Activated naive CD4-positive, alpha-beta T cell treated with anti-CD3 and anti-CD28 coated beads, Interleukin-2, amount 50 U/mL, for 72 hours (primary cell): ENCODE measurements at places on chromosomes 6 and 20.

DNA sequence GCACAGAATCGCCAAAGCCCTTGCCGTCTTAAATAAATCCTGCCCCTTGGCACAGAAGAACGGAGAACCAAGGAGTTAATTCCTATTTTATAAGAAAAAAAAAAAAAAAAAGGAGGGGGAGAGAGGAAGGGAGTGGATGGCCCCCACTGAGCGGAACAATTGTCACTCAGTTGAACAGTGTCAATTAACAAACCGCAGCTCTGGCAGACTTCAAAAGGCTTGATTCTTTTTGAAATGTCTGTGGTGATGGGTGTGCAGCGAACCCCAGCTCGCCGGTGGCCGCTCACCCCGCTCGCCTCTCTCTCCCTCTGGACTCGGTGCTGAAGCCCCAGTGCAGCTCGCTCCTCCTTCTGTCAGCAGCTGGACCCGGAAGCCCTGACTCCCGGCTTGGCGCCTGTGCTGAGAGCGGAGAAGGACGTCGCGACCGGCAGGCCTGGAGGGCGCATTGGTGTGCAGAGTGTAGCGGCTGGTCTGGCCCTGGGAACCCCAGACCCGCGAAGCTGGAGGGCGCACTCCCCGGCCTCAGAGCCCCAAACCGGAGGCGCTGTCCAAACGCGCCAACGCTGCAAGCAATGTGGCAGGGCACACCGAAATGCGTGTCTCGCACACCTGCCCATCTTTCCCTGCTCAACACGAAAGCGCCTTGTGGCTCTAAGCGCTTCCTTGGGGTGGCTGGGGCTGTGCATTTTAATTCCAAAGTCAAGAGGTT, 3.4 kb downstream of the LINC00237 start:
- DNase-seq = no peak

- no peak for DNase-seq
Measured at GRCh38 chr20:4508773-4509172, 212.9 kb upstream of the PRND start.

- no peak for DNase-seq
Measured at GRCh38 chr20:37586078-37586477, 58.4 kb upstream of the BLCAP start.

DNA sequence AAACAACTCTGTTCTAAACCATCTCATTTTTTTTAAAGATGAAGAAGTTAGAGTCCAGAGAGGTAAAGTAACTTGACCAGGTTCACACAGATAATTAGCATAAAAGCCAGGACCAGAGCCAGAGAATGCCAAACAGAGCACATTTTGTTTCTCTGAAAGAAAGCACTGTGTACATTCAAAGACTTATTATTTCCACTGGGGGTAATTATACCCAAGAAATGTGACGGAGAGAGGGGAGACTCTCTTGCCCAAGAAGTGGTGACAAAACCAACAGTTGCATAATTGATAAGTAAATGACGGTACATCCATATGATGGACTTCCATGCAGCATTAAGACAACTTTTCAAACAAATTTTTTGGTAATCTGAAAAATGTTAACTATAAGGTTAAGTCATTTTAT, 111.6 kb downstream of the RTN4IP1 start:
- no peak for DNase-seq

- no peak for DNase-seq
Measured at GRCh38 chr6:106525882-106526275, 103.4 kb downstream of the RTN4IP1 start.

DNA sequence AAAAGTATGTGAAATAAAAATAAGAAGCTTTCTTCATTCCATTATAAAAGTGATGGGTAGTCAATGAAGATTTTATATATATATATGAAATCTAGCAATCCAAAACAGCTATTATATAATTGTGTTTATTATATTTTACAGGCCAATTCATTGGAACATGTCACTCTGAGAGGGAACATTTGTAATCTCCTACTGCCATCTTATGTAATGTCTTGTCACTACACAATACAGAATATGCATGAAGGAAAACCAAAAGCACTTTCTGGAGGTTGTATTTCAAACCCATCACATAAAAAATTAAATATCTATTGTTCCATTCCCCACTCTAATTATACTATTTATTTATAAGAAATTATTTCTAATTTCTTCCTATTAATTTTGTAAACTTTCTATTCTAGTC, 31.5 kb upstream of the IRAK1BP1 start:
- DNase-seq = no peak

GRCh38 chr20:2330090-2330695, 34.4 kb downstream of the TGM3 start:
- DNase-seq = no peak

GRCh38 chr6:11769811-11770545, 8.6 kb downstream of the ADTRP start:
- DNase-seq = no peak

- no peak for DNase-seq
Measured at GRCh38 chr20:60117065-60117464, 158.8 kb downstream of the CDH26 start.

DNA sequence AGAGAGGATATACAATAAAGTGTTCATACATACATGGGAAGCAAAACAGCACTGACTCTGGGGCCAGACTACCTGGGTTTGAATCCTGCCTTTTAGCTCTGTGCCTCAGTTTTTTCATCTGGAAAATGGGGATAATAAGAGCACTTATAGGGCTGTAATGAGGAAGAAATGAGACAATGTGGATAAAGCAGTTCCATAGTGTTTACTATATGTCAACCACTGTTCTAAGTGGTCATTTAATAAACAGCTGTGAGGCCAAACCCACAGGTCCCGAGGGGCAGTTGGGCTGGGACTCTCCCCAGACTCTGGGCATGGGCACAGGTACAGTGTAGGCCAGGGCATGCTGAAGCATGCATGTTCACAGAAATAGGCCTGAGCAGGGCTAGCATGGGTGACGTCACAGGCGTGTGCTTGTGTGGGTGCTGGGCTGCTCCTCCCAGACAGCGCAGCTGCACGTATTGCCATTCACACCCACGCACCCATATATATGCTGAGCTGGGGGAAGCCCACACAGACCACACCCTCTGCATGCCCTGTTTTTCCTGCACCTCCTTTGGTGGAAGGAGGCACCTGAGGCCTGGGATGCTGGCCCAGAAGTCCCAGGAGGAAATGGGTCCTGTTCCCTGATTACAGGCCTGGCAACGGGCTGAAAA, 3.5 kb upstream of the PLCG1 start:
- peak; percentile 49 for DNase-seq

DNA sequence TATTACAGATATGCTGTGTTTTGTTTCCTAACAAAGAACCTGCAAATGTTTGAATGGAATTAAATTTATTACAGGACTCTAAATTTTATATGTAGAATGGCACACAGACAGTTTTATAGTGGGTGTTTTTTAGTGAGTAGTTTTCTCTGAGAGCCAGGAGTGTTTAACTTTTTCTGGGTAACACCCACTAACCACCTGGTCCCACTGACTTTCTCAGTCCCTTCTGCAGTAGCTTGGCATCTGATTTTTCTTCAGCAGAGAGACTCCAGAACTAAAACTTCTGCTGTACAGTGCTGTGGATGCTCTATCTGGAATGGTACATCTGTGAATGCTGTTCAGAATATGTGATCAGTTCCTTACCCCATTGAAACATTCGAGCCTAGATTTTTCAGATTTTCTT, 6.3 kb downstream of the YWHAB start:
- DNase-seq = no peak

GRCh38 chr6:150934380-150934779, 68.9 kb downstream of the MTHFD1L start:
- DNase-seq = no peak

GRCh38 chr6:162157167-162157870, 570.2 kb downstream of the PRKN start:
- DNase-seq = no peak

GRCh38 chr6:27375613-27376079, 12.9 kb upstream of the ZNF391 start:
- DNase-seq = no peak

DNA sequence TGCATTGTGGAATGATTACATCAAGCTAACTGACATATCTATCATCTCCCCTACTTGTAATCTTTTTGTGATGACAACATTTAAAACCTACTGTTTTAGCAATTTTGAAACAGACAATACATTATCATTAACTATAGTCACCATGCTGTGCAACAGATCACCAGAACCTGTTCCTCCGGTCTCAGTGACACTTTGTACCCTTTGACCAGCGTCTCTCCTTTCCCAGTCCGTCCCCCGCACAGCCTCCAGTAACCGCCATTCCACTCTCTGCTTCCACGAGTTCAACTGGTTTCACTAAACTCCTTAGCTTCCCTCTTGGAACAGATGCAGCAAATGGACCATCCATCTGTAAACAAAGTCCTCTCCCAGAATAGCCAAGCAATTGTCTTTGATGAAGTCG, 21.8 kb downstream of the LRP11 start:
- DNase-seq = no peak

GRCh38 chr6:93970684-93971083, 551.3 kb upstream of the EPHA7 start:
- DNase-seq = no peak

- DNase-seq = no peak
Measured at GRCh38 chr6:73800997-73801396, 105.0 kb downstream of the CD109 start.
